ENCODE measurements at places on chromosomes 5 and 9.

GRCh38 chr9:75539523-75539922 lies 350.9 kb upstream of the PCSK5 start:
- DNase-seq = no peak

DNA sequence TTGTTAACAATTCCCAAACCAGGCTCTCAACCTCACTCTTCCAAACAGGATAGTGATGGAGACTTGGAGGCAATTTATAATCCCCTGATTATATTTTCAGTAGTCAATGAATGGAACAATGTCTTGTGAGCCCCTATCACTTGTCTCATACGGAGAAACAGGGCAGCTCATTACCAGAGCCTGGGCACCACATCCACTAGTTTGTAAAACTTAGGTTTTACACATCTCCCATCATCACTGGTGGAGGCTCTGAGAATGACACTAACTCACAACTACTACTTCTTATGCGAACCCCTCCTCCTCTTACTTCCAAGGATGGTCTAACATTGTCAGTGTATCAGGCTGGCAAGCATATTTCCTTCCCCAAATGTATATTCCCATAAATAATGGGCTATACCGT lies 253.7 kb downstream of the EPB41L4A start:
- DNase-seq = no peak

DNA sequence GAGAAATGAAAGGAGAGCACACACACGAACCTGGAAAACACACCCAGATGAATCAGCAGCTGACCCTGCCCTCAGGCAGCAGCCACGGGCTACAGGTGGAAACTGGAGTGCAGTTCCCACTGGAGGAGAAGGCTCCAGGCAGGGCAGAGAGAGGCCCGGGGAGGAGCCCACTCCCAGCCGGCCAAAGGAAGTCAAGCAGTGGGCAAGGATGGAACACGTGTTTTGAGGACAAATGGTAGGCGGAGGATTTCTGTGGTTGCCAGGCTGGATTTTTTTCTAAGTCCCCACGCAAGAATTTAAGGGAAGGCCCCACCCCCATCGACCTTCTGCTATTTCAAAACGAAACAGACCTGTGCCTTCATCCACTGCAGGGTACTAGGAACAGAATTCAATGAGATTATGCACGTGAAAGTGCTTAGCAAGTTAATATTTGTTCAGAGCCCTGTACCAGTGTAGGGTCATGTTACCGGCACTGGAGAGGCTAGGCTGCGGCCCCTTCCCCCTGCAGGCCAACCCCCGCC lies 6.8 kb downstream of the EPB41L4B start:
- no peak for DNase-seq

DNA sequence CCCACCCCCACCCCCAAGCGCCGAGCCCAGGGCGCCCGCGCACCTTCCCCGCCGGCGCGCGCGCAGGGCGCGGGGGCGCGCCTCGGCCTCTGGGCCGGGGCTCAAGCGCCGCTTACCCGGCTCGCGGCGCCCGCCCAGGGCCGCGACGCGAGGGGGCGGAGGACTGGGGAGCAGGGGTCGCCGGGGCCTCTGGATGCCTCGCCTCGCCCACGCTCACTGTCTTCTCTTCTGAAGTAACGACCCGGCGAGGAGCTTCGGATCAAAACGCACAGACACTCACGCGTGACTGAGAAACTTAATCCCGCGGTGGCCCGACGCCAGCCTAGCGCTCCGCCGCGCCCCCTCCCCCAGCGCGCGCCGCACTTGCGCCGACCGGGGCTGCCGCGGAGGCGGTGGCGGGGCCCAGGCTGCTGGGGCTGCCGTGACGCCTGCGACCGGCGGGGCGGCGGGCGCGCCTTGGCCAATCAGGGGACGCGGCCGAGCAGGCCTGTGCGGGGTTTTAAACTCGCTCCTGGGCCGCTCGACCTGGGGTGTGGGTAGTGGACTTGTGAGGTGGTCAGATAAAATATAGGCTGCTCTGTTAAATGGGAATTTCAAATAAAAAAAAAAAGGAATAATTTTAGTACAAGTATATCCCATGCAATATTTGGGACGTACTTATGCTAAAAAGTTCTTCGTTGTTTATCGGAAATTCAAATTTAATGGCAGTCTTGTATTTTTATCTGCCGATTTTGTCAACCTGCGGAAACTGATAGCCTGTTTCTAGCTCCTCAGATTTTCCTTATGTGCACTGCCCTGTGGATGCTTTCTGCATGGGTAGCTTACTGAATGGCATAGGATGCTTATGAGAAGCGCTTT lies at the start of gene MPDZ:
Gene MPDZ, minus strand, starts transcription at position 409 of the 858 bp plus-strand sequence. CDS start 29,377 bp downstream, outside the sequence.
- DNase-seq = no peak
